Fibroblast of lung (primary cell): ENCODE measurements at places on chromosomes 2 and 18. TPM values are rescaled to one million over a fixed set of nuclear protein-coding genes. Genes with fewer than 3 reads are reported as not detected.

The MPP4 gene
- 2.7 and 4.4 TPM in 2 replicates for polyA plus RNA-seq

The GLI2 gene
- 2.8 and 3.8 TPM in 2 replicates for polyA plus RNA-seq

The CPLX4 gene
- not detected in 2 replicates for polyA plus RNA-seq

The TTR gene
- not detected in 2 replicates for polyA plus RNA-seq

The FZD7 gene
- 28.1 and 44.4 TPM in 2 replicates for polyA plus RNA-seq

The IGFBP5 gene
- 712 and 2,607 TPM in 2 replicates for polyA plus RNA-seq

The AQP4 gene
- not detected in 2 replicates for polyA plus RNA-seq

The GKN1 gene
- polyA plus RNA-seq: not detected in 2 replicates

The SMYD1 gene
- not detected in 2 replicates for polyA plus RNA-seq

The REG1A gene
- not detected in 2 replicates for polyA plus RNA-seq

The UPP2 gene
- not detected in 2 replicates for polyA plus RNA-seq

The KCMF1 gene
- 104 and 120 TPM in 2 replicates for polyA plus RNA-seq

The STK25 gene
- polyA plus RNA-seq: 168 and 171 TPM in 2 replicates

The PROM2 gene
- 0.05 and 0.09 TPM in 2 replicates for polyA plus RNA-seq

The ALK gene
- 0.01 and 0.02 TPM in 2 replicates for polyA plus RNA-seq

The ALPG gene
- polyA plus RNA-seq: not detected in 2 replicates

The RHOB gene
- 107 and 113 TPM in 2 replicates for polyA plus RNA-seq

The SCYGR3 gene
- polyA plus RNA-seq: not detected in 2 replicates

The LYPD1 gene
- polyA plus RNA-seq: 4.3 and 4.8 TPM in 2 replicates

The ATOH8 gene
- 5.6 and 7.1 TPM in 2 replicates for polyA plus RNA-seq

The STK17B gene
- 23.9 and 39.0 TPM in 2 replicates for polyA plus RNA-seq

The CD8B2 gene
- polyA plus RNA-seq: not detected in 2 replicates

The ESPNL gene
- 0.36 and 0.79 TPM in 2 replicates for polyA plus RNA-seq

The ZBTB7C gene
- 0.10 and 0.19 TPM in 2 replicates for polyA plus RNA-seq

The CNDP1 gene
- not detected in 2 replicates for polyA plus RNA-seq

The FN1 gene
- polyA plus RNA-seq: 3,495 and 3,629 TPM in 2 replicates

The SFTPB gene
- polyA plus RNA-seq: not detected in 2 replicates

The VAMP5 gene
- 190 and 212 TPM in 2 replicates for polyA plus RNA-seq

The WNT6 gene
- not detected in 2 replicates for polyA plus RNA-seq

The POTEJ gene
- polyA plus RNA-seq: 0.01 TPM in 1 of 2 replicates, not detected in the other

The TMEM185B gene
- polyA plus RNA-seq: 28.8 and 35.1 TPM in 2 replicates

The MOGAT1 gene
- not detected in 2 replicates for polyA plus RNA-seq

The ZCCHC2 gene
- 5.3 and 6.0 TPM in 2 replicates for polyA plus RNA-seq

The SRD5A2 gene
- polyA plus RNA-seq: not detected in 2 replicates
